ENCODE measurements at places on chromosomes 12 and 14. TPM values are rescaled to one million over a fixed set of nuclear protein-coding genes. Genes with fewer than 3 reads are reported as not detected.

Gene MYF5
- total RNA-seq = not detected

DNA sequence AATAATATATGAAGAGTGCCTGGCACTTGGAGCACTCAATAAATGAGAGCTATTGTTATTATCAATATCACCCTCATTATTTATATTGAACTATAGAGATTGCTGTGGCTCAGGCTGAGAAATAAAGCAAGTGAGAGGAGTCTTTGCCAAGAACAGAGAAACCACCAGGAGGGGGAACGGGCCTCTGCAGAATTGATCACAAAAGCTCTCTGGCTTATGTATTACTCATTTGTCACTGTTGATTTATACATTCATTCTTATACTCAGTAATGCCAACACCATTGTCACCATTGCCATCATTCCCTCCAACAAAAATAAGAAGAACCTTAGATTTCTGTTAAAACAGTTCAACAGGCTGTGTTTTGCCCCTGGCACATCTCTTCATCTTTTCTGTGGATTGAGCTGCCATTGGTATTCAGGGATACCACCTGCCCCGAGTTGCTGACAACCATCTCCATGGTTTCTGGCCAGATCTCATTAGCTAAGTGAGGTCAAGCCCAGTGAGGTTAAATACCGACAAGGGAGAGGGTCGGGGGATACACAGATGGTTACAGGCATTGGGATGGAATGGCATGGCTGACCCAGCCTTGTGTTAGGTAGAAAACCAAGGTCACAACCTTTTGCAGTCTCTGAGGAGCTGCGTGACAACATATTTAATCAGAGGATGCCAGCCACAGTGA, 21.8 kb upstream of the PCNX1 start:
- DNase-seq = no peak

- DNase-seq = no peak
Measured at GRCh38 chr12:638953-639557, 24.2 kb downstream of the NINJ2 start.

DNA sequence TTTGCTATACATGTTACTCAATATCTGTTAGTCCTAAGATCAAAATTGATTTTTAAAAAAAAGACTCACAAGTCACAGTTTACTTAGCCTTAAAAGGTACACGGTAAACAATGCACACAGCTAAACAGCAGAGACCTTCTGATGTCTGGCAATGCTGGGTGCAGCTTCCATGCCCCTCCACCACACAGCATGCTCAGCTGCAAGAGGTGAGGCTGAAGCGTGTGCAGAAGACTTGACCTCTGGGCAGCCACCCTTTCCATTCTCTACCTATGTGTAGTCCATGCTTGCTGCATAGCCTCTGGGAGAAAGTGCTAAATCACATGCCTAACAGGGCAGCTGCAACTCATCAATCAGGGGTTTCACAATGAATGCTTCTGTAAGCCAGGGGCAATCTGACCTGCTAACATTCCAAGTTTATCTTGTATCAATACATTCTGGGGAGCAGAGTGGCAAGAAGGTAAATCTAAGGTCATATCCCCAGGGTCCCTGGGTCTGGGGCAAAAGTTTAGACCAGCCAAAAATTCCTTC, 44.5 kb upstream of the AMN1 start:
- DNase-seq = no peak

DNA sequence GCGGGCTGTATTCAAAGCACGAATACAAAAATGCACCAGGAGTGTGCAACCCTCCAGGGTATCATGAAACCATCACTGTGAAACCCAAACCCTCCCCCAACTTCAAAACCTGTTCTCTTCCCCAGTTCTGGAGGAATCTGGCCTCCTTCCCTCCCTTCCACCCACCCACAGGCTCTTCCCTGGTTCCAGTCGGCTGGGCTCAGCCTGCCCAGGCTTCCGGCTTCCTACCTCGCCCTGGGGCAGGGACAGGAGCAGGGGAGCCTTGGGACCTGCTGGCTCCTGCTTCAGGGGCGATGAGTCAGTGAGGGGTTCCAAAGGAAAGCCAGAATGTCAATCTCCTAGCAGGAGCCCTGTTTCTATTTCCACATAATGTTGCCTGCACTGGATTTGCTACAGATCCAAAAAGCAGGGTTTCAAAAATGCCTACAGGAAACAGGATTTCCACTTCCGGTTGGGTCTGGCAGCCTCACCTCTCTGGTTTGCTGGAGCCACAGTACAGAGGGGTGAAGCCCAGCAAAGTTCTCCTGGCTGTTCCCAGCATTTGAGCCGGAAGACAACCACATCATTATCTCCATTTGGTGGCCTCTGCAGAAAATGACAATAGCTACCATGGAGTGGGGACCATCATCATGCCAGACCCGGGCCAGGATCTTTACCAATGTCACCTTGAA, 278.3 kb downstream of the DPF3 start:
- peak; percentile 68 for DNase-seq

- DNase-seq = no peak
Measured at GRCh38 chr14:67533754-67534085, 630 bp downstream of the PLEKHH1 start.

GRCh38 chr12:105318651-105319483, 11.6 kb upstream of the C12orf75 start:
- DNase-seq = no peak

DNA sequence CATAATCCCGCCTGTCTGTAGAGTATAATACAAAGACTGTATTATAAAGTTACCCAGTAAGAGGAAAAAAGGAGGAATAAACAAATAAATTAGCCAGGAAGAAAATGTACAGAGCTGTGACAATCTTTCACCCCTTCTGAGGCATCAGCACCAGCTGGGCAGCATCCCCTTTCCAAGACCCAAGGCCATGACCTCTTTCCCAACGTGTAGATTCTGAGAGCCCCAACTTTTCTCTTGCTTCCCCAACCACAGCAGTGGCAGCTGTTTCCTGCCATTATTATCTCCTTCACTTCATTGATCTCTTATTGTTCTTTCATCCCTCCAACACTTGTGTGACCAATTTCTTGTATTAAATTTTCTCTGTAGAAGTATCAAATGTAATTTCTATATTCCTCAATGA, 101.6 kb downstream of the BBS10 start:
- DNase-seq = peak; percentile 37

DNA sequence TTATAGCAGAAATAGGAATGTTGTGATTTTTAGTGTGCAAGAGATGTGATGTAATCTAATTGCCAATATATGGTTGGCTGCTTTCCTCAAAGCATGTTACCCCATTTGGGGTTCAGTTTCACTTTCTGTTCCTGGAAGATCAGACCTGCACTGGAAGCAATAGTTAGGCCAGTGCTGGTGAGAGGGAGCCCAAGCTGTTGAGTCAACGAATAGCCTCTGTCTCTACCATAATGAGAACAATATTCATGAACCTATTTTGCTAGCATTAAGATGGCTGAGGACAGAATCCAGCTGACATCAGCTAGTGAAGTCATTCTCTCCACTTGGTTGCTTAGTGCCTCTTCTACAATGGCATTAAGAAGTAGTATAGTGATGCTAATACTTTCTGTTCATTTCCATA, 379.9 kb upstream of the DCN start:
- DNase-seq = no peak

DNA sequence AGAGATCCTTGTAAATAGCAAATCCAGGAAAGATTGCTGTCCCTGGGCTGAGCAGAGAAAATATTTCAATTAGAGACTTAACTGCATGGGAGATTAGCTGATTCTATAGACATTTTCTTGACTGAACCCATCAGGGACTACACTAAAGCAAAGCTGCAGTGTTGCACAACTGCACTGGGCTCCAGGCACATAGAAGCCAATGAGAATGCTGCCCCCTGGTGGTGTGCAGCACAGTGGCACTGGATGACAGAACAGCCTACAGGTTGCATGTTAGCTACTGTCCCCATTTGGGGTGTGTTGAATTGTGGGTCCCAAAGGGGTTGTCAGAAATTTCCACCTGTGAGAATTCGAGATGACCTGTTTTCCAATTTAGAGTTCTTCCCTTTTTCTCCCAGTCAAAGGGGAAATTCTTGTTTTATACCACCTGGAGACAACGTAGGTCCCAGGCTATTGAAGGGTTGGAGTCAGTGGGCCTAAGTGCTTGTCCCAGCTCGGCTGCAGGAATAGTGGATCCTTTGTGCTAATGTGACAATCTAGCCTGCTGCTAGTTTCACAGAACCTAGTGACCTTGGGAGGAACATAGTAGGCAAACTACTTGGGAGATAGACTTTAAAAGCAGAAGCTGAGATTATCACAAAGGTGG, 114.7 kb downstream of the SLC8A3 start:
- no peak for DNase-seq

DNA sequence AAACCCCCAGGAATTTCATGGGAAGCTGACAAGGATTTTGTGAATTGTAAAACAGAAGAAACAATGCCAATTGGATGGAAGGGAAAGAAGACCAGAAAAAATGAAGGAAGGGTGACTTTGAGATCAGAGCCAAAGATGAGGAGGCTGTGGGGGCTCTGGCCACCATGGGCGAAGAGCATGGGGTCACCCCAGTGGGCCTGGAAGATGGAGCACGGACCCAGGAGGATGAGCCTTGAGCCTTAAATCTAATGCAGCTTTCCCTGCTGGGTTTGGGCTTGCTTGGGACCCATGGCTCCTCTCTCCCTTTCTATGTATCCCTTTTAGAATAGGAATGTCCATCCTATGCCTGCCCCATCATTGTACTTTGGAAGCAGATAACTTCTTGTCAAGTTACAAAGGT, 322.2 kb downstream of the TMEM121 start:
- DNase-seq = no peak

Gene MYO1A
- 0.06 TPM for total RNA-seq

Gene PRPF40B
- total RNA-seq = 17.5 TPM

DNA sequence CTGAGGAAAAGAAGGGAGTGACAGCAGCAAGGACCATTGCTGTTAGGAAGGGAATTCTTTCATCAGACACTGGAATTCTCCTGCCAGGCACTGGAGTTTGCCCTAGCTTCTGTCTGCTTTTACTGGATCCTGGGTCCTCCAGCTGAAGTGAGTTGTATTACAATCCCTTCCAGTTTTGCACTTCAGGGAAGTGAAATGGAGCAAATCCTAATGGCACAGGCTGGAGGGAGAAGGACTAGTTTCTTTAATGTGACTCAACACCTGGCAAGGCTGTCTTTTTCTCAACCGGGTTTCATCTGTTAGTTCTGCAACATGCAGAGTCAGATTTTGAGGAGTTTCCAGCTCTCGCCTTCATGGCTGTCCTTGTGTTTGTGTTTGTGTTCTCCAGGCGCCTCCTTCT, 45.8 kb downstream of the ETV6 start:
- DNase-seq = no peak

Gene CYP46A1
- total RNA-seq = 2.5 TPM

- no peak for DNase-seq
Measured at GRCh38 chr14:47012533-47013280, 361.1 kb upstream of the RPL10L start.

Gene TMEM30B
- 2.2 TPM for total RNA-seq

- DNase-seq = no peak
Measured at GRCh38 chr12:32179011-32179395, 72.4 kb downstream of the BICD1 start.

- no peak for DNase-seq
Measured at GRCh38 chr12:116495260-116495659, 63.9 kb upstream of the MAP1LC3B2 start.

Gene SPIC
- total RNA-seq = not detected

DNA sequence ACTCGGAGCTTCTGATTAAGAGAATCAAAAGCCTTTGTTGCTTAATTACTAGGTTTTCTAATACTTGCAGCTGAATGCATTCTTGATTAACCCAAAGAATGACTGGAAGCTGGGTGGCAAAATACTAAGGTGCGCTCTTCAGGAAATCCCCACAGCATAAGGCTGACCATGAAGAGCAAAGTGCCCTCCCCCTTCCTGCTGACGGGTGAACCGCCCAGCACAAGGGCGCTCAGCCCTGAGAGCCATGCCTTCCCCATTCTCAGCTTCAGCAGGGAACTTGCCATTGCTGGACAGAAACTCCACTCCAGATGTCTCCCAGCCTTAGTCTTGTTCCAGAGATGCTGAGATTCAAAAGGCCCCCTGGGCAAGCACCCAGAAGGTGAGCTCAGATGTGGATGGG, 27.2 kb upstream of the FBRSL1 start:
- DNase-seq = no peak

- DNase-seq = no peak
Measured at GRCh38 chr14:63212776-63213500, 8.7 kb downstream of the RHOJ start.

DNA sequence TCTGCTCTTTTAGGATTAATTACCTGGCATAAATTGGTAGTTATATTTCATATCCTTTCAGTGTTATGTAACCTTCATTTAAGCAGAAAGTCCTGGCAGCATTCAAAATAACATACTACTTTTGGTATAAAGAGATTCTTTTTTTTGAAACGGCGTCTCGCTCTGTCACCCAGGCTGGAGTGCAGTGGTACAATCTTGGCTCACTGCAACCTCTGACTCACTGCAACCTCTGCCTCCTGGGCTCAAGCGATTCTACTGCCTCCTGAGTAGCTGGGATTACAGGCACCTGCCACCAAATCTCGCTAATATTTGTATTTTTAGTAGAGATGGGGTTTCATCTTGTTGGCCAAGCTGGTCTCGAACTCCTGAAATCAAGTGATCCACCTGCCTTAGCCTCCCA, 9.2 kb downstream of the KTN1 start:
- no peak for DNase-seq

GRCh38 chr12:52073531-52074381, 4.0 kb downstream of the ATG101 start:
- DNase-seq = no peak

Gene ACOT2
- 148 TPM for total RNA-seq

Gene SPX
- 0.65 TPM for total RNA-seq

- peak; percentile 99 for DNase-seq
Measured at GRCh38 chr14:95157327-95158189, at the start of gene DICER1. TSS of gene DICER1 (minus strand) at chr14:95157529. CDS start at chr14:95133458, 24,071 bp downstream.

DNA sequence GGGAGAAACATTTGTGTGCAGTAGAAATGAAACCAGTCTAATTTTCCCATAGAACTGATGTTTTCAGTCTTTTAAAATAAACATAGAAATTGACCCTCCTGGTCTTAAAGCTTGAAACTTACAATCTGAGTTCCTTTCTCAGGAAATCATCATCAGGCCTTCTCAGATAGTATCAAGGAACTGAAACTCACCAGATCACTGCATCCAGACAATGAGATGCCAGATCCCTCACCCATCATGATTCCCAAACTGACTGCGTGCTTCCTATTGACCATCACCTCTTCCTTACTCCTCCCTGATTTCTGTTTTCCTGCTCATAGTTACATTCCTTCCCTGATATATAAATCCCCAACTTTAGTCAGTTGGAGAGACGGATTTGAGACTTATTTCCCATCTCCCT, 195.0 kb upstream of the AMIGO2 start:
- no peak for DNase-seq

Gene KRT73
- total RNA-seq = not detected

DNA sequence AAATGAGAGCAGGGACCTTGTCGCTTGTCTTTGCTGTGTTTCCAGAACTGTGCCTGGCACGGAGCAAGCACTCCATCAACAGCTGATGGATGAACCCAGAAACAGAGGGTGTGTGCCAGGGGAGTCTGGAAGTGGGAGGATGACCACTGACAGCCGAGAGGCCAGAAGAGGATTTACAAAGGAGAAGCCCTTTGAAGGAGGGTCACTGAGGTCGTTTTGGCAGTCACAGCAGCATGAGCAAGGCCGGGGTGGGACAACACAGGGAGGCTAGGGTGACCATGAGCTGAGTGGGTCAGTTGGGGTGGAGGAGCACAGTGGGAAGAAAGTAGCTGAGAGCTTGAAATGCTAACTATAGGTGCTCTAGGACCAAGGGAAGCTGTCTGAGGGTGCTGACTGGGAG, 199.6 kb downstream of the NTF3 start:
- no peak for DNase-seq

- DNase-seq = no peak
Measured at GRCh38 chr12:133058203-133059113, 21.1 kb downstream of the ZNF84 start.

- no peak for DNase-seq
Measured at GRCh38 chr14:32827514-32827913, 111.2 kb upstream of the NPAS3 start.

GRCh38 chr14:64605926-64606685, 56.3 kb downstream of the PPP1R36 start:
- DNase-seq = no peak

All from esophagus muscularis mucosa (tissue), 4 donors.